Body of pancreas (tissue), 4 donors: ENCODE measurements at places on chromosomes 16 and 17.

- no peaks in the 10 kb centered on the region for H3K27me3 ChIP-seq
- no peaks in the 10 kb centered on the region for H3K4me1 ChIP-seq
- H3K36me3 ChIP-seq: no peaks in the 10 kb centered on the region
- H3K4me3 ChIP-seq: no peak overlapping the region
- H3K27ac ChIP-seq: no peak overlapping the region
- DNase-seq: no peak
Measured at GRCh38 chr17:27206447-27206846, 87.5 kb upstream of the WSB1 start.

- H3K4me1 ChIP-seq: no peaks in the 10 kb centered on the region
- no peak overlapping the region for H3K27ac ChIP-seq
- no peaks in the 10 kb centered on the region for H3K36me3 ChIP-seq
- H3K4me3 ChIP-seq: no peak overlapping the region
- DNase-seq: no peak
Measured at GRCh38 chr16:78549366-78549765, 449.9 kb downstream of the WWOX start.

DNA sequence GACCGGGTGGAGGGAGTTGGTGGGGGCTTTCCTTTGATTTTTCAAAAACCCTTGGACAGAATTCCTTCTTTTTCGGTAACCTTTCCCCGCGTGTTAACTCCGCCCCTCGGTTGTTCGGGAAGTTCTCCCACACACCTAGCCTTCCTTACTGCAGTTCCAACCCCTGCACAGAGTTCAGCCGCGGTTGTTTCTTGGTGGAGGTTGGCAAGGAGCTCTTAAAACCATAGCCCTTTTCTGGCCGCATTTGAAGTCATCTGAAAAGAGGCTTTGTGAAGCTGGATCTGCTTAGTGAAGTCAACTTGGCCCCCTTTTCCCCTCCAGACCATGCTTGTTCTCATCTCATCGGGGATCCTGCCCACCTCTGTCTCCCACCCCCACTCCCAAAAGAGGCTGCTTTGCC, 1.8 kb downstream of the CACNG4 start:
- no peak overlapping the region for H3K27ac ChIP-seq
- peaks cover 15% of the 10 kb centered on the region for H3K4me1 ChIP-seq
- H3K27me3 ChIP-seq: no peaks in the 10 kb centered on the region

DNA sequence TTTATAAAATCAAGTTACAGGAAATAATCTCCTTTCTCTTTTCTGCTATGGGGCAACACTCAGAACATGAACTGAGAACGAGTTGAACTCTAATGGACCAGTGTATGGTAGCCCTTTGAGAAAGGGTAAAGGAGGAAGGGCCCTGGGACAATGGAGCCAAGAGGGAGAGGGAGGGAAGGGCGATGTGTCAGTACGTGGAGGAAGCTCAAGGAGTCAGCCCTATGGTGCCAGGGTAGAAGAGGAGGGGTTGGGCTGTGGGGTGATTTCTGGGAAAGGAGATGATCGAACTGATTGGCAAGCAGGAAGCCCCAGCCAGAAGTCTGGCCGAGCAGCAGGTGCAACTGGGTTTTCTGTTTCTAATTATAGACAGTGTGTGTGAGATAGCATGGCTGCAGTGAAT, 4.3 kb upstream of the WIPI1 start:
- H3K36me3 ChIP-seq: no peaks in the 10 kb centered on the region
- no peak overlapping the region for H3K27ac ChIP-seq
- peak; percentile 38 for DNase-seq
- H3K4me1 ChIP-seq: peaks cover 36% of the 10 kb centered on the region
- no peaks in the 10 kb centered on the region for H3K27me3 ChIP-seq
- no peak overlapping the region for H3K4me3 ChIP-seq

- H3K4me3 ChIP-seq: no peak overlapping the region
- no peaks in the 10 kb centered on the region for H3K4me1 ChIP-seq
- H3K36me3 ChIP-seq: no peaks in the 10 kb centered on the region
Measured at GRCh38 chr17:67772679-67773078, 52.6 kb upstream of the BPTF start.

DNA sequence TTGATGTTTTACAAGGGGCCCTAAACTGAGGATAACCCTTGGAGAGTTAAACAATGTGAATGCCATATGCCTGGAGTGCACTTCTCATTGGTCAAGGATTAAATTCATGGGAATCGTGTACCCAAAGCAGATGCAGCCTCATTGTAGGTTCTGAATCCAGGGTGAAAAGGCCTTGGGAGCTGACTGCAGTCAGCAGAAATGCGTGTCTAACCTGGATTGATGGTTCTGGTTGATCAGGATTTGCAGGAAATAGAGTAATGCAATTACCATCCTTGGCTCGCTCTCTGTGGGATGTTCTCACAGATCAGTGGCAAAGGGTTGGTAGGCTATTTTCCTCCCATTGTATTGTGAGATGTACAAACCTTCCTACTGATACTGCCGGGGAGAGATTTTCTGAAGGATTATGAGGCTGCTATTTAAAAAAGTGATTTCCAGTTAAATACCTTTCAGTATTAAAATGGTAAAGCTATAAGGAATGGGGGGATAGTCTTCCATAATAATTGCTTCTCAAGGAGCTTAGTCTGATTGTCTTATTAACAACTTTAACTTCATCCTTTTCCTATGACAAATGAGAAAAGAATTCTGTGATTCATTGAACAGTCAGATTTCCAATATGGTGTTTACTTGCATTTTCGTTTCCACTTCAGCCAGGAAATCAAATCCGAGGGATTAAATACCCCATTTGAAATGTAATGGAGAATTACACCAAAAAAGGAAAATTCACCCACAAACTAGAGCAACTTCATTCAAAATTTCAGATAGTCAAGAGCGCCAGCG, 1028.1 kb upstream of the EEF2KMT start:
- DNase-seq: no peak
- no peak overlapping the region for H3K4me3 ChIP-seq
- H3K27ac ChIP-seq: no peak overlapping the region
- H3K4me1 ChIP-seq: no peaks in the 10 kb centered on the region

- H3K4me1 ChIP-seq: peaks cover 4% of the 10 kb centered on the region
- no peaks in the 10 kb centered on the region for H3K36me3 ChIP-seq
- no peak overlapping the region for H3K27ac ChIP-seq
Measured at GRCh38 chr17:19583871-19584270, 50.2 kb downstream of the SLC47A1 start.

GRCh38 chr17:18191236-18191667, 7.6 kb downstream of the ALKBH5 start:
- H3K4me1 ChIP-seq: peaks cover 64% of the 10 kb centered on the region
- no peaks in the 10 kb centered on the region for H3K36me3 ChIP-seq
- H3K27me3 ChIP-seq: no peaks in the 10 kb centered on the region
- peak overlapping the region; percentile 54 for H3K27ac ChIP-seq
- H3K4me3 ChIP-seq: no peak overlapping the region

GRCh38 chr16:64532117-64532516, 589.7 kb downstream of the CDH11 start:
- H3K27ac ChIP-seq: no peak overlapping the region
- no peak for DNase-seq
- H3K4me1 ChIP-seq: no peaks in the 10 kb centered on the region
- no peaks in the 10 kb centered on the region for H3K27me3 ChIP-seq
- no peak overlapping the region for H3K4me3 ChIP-seq
- H3K36me3 ChIP-seq: no peaks in the 10 kb centered on the region

GRCh38 chr17:17151962-17152361, 54.2 kb downstream of the PLD6 start:
- H3K4me1 ChIP-seq: no peaks in the 10 kb centered on the region
- no peak overlapping the region for H3K4me3 ChIP-seq

GRCh38 chr16:54921206-54921824, 9.3 kb upstream of the IRX5 start:
- DNase-seq: no peak
- no peak overlapping the region for H3K4me3 ChIP-seq
- no peaks in the 10 kb centered on the region for H3K27me3 ChIP-seq
- no peaks in the 10 kb centered on the region for H3K4me1 ChIP-seq

- no peak for DNase-seq
- no peak overlapping the region for H3K4me3 ChIP-seq
- no peak overlapping the region for H3K27ac ChIP-seq
- no peaks in the 10 kb centered on the region for H3K27me3 ChIP-seq
- no peaks in the 10 kb centered on the region for H3K36me3 ChIP-seq
Measured at GRCh38 chr17:68657166-68657565, 56.0 kb upstream of the FAM20A start.

GRCh38 chr17:76079535-76079955, 563 bp downstream of the ZACN start:
- H3K27me3 ChIP-seq: peaks cover 31% of the 10 kb centered on the region
- H3K4me1 ChIP-seq: peaks cover 50% of the 10 kb centered on the region
- H3K36me3 ChIP-seq: peaks cover 9% of the 10 kb centered on the region
- DNase-seq: no peak

DNA sequence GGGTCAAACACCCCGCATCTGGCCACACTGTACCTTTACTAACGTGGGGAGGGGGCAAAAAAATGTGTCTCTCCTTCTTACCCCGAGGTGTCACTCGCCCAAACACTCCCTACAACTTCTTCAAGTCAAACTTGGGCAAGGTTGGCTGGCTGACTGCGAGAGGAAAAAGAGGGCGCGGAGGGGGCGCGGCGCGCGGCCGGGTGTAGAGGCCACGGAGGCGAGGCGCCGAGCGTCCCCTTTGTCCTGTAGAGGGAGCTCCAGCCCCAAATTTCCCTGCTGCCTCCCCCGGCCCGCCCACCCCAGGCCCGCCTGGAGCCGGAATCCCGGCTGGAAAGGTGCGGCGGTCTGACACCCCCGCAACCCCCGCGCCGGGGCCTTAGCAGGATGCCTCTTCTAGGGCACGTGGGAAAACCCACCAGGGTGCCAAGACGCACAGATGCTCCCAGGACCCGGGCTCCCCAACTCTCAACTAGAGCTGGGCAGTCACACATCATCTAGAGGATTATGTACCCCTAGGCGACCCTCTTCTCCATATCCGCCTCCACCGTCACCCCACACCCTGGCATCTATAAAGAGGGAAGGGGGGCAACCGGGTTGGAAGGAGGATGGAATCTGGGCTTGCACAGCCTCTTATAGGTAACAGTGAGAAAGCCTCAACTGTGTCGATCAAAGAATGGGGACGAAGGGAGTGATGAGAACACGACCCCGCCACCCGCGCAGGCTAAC, 4.2 kb downstream of the IRX3 start:
- H3K27me3 ChIP-seq: peaks cover 39% of the 10 kb centered on the region
- peaks cover 54% of the 10 kb centered on the region for H3K4me1 ChIP-seq
- peak; percentile 40 for DNase-seq
- no peak overlapping the region for H3K27ac ChIP-seq

- H3K4me1 ChIP-seq: peaks cover 19% of the 10 kb centered on the region
- DNase-seq: no peak
- H3K36me3 ChIP-seq: no peaks in the 10 kb centered on the region
- no peak within 1 kb of the TSS for H3K4me3 ChIP-seq
- H3K27ac ChIP-seq: no peak within 1 kb of the TSS
Measured at GRCh38 chr16:66925322-66925840, at the start of gene RRAD. TSS of gene RRAD (minus strand) at chr16:66925535. CDS start at chr16:66925179, 356 bp downstream.

DNA sequence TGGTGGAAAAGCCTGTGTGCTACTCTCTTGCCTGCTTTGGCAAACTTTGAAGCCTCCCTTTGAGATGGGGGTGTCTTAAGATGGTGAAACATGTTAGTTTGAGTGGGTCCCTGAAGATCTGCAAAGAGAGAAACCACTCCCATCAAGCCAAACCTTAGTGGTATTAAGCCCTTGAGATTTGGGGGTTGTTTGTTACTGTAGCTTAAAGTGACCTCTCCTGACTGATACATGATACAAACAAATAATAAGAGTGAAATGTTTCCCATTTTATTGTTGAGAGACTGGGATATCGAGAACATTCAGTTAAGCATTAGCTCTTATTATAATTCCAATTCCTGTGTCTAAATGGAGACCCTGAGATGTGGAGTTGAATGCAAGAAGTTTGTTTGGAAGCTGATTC, 63.1 kb downstream of the NT5M start:
- no peaks in the 10 kb centered on the region for H3K36me3 ChIP-seq
- peaks cover 10% of the 10 kb centered on the region for H3K4me1 ChIP-seq
- no peak for DNase-seq
- H3K27ac ChIP-seq: no peak overlapping the region
- no peak overlapping the region for H3K4me3 ChIP-seq
- H3K27me3 ChIP-seq: no peaks in the 10 kb centered on the region

- peaks cover 45% of the 10 kb centered on the region for H3K4me1 ChIP-seq
- no peak for DNase-seq
- no peaks in the 10 kb centered on the region for H3K36me3 ChIP-seq
- peaks cover 15% of the 10 kb centered on the region for H3K27me3 ChIP-seq
Measured at GRCh38 chr17:49996121-49996494, 1.1 kb upstream of the DLX3 start.

DNA sequence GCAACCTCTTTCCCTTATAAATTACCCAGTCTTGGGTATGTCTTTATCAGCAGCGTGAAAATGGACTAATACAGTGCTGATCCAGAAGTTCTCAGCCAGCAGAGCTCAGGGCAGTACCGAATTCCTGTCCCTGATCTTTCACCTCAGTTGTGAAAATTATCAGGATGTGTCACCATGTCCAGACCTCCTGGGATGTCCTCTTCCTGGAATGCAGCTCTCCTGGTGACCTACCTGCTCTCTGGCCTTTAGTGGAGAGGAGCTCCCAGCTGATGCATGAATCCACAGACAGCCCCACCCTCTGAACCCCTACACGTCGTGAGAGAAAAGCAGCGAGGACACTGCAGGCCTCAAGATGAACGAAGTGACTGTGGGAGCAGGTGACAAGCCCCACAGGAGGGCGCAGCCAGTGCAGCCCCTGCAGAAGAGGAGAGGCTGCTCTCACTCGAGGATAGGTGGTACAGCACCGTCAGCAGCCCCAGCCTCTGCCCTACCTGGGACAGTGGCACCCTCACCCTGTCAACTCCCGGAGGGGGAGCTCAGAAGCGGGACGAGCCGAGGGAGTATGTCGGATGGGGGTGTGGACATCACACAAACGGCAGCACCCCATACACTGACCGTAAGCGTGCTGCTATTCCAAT, 22.0 kb upstream of the C16orf95 start:
- H3K27me3 ChIP-seq: no peaks in the 10 kb centered on the region
- no peak for DNase-seq
- H3K36me3 ChIP-seq: peaks cover 22% of the 10 kb centered on the region
- H3K4me3 ChIP-seq: no peak overlapping the region

- H3K36me3 ChIP-seq: no peaks in the 10 kb centered on the region
- no peak for DNase-seq
- no peak overlapping the region for H3K27ac ChIP-seq
- no peaks in the 10 kb centered on the region for H3K27me3 ChIP-seq
- H3K4me3 ChIP-seq: no peak overlapping the region
Measured at GRCh38 chr17:68356520-68356919, 65.2 kb downstream of the ARSG start.

- H3K4me1 ChIP-seq: peaks cover 4% of the 10 kb centered on the region
- H3K27me3 ChIP-seq: no peaks in the 10 kb centered on the region
- no peaks in the 10 kb centered on the region for H3K36me3 ChIP-seq
- H3K4me3 ChIP-seq: no peak overlapping the region
- DNase-seq: no peak
Measured at GRCh38 chr16:55628306-55628968, 27.4 kb upstream of the SLC6A2 start.

DNA sequence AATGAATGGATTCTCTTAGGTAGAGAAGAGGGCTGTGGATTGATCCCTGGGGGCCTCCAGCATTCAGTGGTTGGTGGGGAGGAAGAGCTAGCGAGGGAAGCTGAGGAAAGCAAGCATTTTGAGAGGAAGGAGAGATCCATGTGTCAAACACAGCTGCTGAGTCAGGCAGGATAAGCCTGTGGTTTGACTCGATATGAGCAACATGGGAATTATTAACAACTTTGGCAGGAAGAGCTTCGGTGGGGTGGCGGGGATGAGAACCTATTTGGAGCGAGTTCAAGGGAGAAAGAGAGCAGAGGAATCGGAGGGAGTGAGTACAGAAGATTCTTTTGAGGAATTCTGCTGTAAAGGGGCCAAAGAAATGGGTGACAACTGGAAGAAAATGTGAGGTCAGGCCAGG, 59.5 kb upstream of the CDC42EP4 start:
- no peak overlapping the region for H3K4me3 ChIP-seq
- H3K27ac ChIP-seq: no peak overlapping the region
- H3K27me3 ChIP-seq: no peaks in the 10 kb centered on the region
- H3K4me1 ChIP-seq: peaks cover 12% of the 10 kb centered on the region
- no peaks in the 10 kb centered on the region for H3K36me3 ChIP-seq
